ENCODE measurements at places on chromosomes 7 and 10.
A peak's percentile ranks its signal among the peaks of the same experiment; 100 is the strongest.

- no peak for DNase-seq
Observed at GRCh38 chr7:46108272-46108671, 187.2 kb upstream of the IGFBP3 start.

- no peak for DNase-seq
Observed at GRCh38 chr7:45325378-45325777, 167.8 kb downstream of the RAMP3 start.

DNA sequence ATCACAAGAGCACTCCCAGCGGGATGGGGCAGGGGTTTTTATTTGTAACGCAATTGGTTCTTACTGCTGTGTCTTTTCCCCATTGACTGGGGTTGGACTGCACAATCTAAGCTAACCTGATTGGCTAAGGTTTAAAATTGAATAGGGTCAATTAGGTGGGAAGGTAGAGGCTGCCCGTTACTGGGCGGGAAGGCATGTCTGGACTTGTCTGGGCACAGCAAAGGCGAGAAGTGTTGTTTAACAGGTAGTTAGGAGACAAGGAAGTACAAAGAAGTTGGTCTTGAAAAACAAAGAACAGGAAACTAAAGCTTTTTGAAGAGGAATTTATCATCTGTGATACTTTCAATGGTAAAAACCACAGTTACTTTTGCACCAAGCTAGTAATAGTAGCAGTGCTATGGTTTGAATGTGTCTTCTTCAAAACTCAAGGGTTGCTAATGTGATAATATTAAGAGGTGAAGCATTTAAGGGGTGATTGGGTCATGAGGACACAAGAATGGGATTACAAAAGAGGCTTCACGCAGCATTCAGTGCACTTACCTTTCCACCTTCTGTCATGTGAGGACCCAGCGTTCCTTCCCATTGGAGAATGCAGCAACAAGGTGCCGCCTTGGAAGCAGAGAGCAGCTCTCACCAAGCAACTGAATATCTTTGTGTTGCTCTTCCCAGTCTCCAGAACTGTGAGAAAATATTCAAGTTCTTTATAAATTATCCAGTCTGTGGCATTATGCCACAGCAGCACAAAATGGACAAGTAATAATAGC is 875.5 kb upstream of the SORCS1 start:
- no peak for DNase-seq

GRCh38 chr7:141915565-141915964 is 634 bp upstream of the OR9A4 start:
- no peak for DNase-seq

DNA sequence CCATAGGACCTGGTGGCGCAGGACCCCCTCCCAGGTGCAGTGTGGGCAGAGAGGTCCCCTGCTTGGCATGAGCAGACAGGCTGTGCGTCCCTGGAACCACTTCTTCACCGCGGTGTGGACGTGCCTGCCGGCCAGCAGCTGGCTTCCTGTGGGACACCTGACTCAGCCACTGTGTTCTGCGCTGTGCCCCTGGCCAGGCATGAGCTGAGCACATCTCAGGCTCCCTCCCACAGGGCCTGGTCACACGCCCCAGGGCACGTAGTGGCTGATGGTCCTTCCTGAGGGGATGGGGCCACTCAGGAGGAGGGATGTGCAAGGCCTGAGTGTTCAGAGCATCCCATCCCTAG is 3.5 kb upstream of the DEPP1 start:
- no peak for DNase-seq

DNA sequence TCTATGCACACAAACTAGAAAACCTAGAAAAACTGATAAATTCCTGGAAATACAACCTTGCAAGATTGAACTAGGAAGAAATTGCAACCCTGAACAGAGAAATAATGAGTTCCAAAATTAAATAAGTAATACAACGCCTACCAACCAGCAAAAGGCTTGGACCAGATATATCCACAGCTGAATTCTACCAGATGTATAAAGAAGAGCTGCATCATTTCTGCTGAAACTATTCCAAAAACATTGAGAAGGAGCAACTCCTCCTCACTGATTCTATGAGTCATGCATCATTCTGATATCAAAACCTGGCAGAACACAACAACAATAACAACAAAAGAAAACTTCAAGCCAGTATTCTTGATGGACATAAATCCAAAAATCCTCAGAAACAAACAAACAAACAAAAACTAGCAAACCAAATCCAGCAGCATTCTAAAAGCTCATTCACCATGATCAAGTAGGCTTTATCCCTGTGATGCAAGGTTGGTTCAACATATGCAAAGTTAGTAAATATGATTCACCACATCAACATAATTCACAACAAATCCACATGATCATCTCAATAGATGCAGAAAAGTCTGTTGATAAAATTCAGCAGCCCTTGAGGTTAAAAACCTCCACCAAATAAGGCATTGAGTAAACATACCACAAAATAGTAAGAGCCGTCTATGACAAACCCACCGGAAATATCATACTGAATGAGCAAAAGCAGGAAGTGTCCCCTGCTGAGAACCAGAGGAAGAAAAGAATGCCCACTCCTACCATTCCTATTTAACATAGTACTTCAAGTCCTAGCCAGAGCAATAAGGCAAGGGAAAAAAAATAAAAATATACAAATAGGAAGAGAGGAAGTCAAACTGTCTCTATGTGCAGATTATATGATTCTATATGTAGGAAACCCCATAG is 98.2 kb downstream of the PCDH15 start:
- no peak for DNase-seq

GRCh38 chr10:50992356-50992901 is 81.9 kb upstream of the PRKG1 start:
- DNase-seq = peak; percentile 48

GRCh38 chr10:15351099-15351820 is 19.8 kb downstream of the FAM171A1 start:
- DNase-seq = no peak

DNA sequence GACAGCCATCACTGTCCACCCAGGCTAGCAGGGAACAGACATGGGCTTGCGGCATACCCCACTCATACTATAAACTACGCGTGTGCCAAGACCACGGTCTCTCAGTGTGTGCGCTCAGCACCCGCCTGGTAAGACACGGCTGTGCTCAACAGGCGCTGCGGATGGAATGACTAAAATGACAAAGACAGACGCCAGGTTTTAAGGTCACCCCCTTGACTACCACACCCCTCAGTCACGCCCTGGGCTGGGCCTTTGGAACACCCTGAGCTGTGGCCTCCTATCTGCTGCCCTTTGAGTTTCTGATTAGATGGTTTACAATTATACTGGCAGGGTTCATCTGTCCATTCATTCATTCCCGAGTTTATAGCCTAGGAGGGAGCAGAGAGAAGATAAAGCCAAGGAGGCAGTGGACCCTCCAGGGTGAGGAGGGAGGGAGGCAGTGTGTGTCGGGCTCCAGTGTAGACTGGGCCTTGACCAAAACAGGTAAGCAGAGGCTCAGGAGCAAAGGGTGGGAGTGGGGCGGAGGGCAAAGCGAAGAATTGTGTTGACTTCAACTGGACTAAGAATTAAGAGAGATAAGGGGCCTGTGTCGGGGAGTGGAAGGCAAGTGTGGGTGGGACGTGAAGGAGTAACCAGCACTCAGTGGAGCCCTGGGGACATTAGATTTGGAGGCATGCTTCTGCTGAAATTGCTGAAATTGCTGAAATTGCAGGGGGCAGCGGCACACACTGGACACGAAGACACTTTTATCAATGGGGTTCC is 35.0 kb downstream of the TNS3 start:
- no peak for DNase-seq

DNA sequence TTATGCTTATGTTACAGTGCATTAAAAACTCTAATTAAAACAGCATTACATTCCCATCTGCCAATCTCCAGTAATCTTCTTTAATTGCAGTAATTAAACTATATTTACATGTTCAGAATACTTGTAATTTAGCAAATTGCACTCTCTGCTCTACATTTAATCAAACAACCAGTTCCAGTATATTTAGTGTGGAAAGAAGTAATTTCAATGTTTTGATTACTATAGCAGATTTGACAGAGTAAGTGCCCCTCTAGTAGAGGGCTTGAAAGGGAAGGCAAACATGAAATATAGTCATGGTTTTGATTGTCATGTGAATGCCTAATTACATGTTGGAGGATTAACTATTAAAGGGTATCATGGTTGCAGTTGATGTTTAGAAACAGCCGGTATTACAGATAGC is 739.7 kb downstream of the AUTS2 start:
- DNase-seq = no peak

DNA sequence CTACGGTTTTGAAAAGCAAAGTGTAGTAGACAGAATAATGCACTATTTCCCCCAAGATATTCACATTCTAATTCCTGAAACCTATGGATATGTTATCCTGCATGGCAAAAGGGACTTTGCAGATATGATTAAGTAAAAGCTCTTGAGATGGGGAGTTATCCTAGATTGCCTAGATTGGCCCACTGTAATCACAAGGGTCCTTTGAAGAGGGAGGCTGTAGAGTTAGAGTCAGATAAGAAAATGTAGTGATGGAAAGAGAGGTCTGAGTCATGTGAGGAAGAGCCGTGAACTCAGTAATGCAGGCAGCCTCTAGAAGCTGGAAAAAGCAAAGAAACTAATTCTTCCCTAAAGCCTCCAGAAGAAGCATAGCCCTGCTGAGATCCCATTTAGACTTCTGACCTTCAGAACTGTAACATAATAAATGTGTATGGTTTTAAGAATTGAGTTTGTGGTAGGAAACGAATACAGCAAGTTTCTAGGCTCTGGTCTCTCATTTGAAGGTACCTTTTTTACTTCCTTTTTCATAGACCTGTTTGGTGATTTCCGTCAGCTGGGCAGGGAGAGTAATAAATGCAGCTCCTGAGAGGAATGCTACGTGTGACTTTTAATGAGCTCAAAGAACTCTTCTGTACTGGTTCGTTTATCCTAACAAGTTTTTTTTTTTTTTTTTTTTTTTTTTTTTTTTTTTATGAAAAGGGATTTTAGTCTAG is 41.9 kb upstream of the NXPH1 start:
- no peak for DNase-seq

DNA sequence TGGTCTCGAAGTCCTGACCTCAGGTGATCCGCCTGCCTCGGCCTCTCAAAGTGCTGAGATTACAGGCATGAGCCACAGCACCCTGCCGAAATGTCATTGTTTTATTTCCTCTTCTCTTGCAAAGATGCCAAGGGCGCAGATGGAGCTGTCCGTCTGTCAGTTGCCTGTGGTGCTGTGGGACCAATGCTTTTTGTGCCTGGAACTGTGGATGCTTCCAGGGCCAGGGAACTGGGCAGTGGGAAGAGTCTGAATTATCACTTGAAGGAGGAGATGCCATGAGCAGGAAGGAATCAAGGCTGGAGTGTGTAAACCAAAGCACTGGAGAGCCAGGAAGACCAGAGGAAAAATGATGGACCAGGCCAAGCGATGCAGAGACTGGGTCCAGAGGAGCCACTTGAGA is 459.9 kb downstream of the GALNT17 start:
- no peak for DNase-seq

- no peak for DNase-seq
Observed at GRCh38 chr10:98023024-98023423, 7.4 kb downstream of the CRTAC1 start.

DNA sequence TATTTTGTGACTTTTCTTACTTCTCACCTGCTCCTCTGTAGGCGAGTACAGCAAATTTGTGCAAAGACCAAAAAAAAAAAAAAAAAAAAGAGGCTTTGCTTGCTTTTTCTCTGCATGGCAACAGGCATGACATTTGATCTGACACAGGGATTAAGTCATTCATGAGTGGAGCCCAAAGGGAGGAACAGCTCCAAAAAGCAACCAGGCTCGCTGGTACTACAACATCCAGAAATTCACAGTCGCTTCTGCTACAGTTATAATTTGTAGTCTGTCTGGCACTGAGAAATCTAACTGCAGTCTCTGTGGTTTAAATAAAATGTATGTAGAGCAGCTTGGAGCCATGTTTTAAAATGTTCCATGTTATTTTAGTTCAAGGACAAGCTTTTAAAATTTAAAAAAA is 31.7 kb downstream of the MKX start:
- DNase-seq = peak; percentile 80

DNA sequence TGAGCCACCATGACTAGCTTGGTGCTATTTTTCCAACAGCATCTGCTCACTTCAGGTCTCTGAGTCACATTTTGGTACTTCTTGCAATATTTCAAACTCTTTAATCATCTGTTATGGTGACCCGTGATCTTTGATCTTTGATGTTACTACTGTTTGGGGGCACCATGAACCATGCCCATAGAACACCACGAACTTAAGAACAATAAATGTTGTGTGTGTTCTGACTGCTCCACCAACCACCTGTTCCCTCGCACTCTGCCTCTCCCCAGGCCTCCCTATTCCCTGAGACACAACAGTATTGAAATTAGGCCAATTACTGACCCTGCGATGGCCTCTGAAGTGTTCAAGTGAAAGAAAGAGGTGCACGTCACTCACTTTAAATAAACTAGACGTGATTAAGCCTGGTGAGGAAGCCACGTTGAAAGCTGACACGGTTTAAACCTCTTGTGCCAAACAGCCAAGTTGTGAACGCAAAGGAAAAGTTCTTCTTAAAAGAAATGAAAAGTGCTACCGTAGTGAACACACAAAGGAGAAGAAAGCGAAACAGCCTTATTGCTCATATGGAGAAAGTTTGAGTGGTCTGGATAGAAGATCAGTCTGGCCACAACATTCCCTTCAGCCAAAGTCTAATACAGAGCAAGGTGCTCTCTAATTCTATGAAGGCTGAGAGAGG is 27.2 kb upstream of the ATP6V0A4 start:
- no peak for DNase-seq

GRCh38 chr7:155483245-155483644 is 25.3 kb downstream of the EN2 start:
- no peak for DNase-seq

DNA sequence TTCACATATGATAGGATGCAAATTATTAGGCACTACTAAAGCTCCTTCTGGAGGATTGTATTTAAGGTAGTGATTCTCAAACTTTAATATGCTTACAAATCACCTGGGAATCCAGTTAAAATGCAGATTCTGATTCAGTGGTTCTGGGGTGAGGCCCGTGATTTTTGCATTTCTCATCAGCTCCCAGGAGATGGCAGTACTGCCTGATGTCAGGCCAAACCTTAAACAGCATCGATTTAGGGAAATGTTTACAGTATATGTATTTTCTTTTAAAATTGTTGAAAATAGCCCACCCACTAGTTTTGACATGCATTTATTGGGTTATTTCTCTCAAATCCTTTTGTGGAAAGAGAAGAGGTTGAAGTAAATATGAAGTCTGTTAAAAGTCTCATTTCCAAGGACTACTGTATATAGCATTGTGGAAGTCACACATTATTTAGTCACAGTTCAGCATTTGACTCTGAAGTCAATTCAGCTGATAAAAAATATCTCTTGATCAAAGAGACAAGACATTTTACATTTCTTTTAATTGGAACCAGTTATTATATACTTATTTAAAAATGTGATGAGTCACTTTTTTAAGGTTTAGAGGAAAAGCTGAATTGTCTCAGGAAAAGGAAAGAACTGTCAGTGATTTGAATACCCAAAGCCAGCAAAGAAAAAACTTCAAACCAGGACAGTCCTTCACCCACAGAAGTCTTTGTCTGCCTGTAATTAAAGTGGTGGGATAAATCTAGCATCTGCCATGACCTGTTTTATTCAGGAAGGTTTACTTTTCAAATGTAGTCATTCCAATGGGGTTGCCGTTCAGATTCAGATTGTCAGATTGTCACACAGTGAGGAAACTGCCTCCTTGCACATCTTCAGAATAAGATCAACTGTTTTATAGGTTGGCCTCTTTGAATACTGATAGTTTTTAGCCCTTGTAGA is 21.1 kb upstream of the HBP1 start:
- DNase-seq = peak; percentile 31

GRCh38 chr10:29120216-29120615 is 168.7 kb upstream of the LYZL1 start:
- peak; percentile 14 for DNase-seq

Data from AG10803 (cell line).